ENCODE measurements at places on chromosomes 7 and 10.

DNA sequence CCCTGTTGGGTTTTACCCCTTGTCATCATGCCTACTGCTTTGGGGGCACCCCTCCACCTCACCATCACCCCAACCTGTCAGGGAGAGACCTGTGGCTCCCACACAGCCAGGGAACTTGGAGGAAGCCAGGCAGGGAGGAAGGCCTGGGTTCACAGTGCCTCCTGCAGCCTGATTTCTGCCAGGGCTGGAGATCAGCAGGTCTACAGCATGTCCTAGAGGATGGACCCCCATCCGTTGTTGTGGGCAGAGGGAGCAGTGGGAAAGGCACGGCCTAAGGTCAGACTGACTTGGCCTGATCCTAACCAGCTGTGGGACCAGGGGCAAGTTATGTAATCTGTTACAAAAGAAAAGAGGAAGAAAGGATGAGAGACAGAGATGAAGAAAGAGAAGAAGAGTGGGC is 28.2 kb downstream of the ZCCHC24 start:
- no peak for DNase-seq

GRCh38 chr7:94422136-94422535 is 27.4 kb downstream of the COL1A2 start:
- DNase-seq: no peak

DNA sequence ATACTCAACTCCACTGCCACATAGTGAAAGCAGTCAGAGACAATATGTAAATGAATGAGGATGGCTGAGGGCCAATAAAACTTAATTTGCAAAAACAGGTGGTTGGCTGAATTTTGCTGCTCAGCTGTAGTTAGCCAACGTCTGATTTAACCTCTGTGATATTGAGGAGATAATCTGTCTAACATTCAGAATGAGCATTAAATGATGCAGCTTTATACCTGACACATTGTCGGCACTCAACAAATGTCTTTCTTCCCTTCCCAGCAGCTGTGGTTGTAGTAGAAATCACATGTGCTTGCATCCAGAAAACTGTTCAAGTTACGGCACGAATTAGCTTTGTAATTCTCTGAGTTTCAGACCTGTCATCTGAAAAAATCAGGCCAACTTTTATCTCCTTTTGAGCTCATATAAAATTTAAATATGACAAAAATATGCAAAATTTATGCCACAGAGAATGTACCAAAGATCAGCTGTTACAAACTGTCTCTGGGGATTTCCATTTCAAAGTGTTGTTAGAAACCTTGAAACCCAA is 1239.7 kb downstream of the GATA3 start:
- DNase-seq: no peak

DNA sequence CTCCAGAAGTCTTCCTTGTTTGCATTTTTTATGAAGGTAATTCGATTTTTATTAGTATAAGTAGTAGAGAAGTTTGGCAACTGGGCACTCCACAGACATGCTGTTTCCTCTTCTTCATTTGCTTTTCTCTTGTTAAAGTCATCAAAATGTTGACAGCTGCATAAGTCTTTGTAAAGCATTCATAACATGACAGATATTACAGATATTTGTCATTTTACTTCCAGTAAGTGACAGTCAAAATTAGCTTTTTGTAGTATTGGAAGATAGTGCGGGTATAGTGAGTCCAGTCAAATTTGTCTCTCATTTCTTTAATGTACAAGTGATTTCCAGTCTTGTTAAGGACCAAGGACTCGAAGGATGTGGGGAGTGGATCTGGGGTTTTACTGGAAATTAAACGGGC is 247.1 kb downstream of the LRMDA start:
- DNase-seq: no peak

- DNase-seq: no peak
Observed at GRCh38 chr7:131653418-131654248, 97.2 kb upstream of the PODXL start.

- DNase-seq: no peak
Observed at GRCh38 chr7:16648551-16648950, 2.6 kb downstream of the BZW2 start.

GRCh38 chr10:71667387-71667752 is 52.2 kb downstream of the C10orf105 start:
- no peak for DNase-seq

- no peak for DNase-seq
Observed at GRCh38 chr7:36303202-36304098, 86.2 kb upstream of the ANLN start.

Measured in stimulated activated CD8-positive, alpha-beta memory T cell treated with anti-CD3 and anti-CD28 coated beads, Interleukin-15, amount 100 ng/mL, for 1 hour (primary cell).